ENCODE measurements at places on chromosomes 11 and 22.

DNA sequence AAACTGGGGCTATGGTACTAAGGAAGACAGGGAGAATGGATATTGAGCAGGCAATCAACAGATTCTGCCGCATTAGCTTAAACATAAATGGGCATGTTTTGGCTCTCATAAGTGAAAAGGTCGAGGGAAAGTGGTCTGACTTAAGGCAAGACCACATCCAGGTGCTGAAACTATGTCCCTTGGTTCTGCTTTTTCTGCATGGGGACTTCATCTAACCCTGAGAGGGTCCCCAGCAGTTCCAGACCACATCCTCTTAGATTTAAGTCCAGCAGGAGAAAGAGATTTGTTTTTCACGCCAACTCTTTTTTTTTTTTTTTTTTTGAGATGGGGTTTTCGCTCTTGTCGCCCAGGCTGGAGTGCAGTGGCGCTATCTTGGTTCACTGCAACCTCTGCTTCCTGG lies 5.5 kb downstream of the RPS6KA4 start:
- no peak for DNase-seq

DNA sequence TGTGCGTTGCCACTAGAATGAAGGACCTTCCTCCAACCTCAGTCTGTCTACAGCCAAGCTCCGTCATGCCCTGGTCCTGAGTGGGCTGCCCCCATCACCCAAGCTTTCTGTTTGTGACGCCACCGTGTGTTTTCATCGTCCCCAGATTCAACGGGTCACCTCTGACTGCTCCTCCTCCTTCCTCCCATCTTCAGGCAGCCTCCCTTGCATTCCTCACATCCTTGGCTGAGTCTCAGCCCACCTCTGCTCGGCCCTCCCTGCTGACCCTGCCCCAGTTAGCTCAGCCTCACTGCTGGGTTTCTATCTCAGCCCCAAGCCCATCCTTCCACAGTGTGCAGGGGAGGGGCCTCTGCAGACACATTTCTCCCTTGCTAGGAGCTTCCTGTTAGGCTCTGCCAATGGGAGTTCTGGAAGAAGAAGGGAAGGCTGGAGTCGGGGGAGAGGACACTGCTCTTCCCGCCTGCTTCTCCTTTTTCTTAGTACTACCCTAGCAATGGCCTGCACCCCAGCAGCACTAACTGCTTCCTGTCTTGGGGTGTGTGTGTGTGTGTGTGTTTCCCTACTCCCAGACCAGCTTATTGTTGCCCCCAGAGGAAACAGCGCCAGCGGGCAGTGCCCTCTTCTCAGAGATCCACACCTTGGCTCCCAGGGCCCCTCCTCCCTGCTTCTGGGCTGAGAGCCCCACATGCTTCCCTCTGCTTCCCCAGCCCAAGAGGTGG lies 5.2 kb downstream of the IFT27 start:
- no peak for DNase-seq

DNA sequence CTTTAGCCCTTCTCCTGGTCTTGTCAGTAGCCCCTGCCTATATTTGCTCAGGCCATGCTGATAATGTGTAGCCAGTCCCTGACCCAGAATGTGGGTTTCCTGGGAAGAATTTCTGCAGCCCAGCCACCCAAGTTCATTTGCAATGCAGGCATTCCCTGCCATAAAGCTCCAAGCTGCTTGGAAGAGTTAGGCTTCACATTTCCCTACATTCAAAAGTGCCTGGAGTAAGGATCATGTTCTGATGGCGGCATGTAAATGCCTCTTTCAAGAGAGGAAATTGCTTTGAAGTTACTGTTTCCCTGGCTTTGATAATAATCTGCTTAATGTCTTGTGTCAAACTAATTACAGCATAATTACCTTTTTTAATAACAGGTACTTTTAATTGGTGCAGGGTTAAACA lies 266.1 kb downstream of the MIAT start:
- no peak for DNase-seq

DNA sequence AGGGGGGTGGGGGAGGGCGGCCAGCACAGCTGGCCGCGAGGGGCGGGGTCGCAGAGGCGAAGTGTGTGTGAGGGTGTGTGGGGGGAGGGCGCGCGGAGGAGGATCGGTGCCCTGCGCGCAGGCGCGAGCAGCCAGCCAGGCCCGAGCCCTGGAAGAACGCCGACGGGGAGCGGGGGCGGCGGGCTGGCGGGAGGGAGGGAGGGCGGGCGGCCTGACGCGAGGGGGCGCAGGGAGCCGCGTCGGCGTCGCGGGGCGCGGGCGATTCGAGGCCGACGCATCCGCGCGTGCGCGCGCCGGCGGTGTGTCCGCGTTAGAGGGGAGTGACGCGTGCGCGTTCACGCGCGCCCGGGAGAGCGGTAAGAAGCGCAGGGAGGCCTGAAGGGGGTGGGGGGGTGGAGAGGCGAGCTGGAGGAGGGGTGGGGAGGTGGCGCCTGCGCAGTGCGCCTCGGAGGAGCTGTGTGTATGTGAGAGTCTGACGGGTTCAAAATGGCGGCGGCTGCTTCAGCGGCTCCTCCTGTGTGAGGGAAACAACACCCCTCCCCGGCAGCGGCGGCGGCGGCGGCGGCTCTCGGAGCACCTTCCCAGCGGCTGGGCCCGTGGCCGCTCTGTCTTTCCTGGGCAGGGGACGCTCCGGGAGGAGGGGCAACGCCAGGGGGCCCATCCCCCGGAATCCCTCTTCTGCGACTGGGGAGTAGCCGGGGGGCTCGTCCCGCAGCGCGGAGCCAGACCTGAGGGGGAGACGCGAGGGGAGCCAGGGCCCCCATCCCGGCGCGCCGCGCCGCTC lies at the start of gene KDM2A:
TSS of gene KDM2A (plus strand) at position 463 of the 784 bp plus-strand sequence. CDS start 2,054 bp downstream, outside the sequence.
- DNase-seq, result peak; percentile 98

DNA sequence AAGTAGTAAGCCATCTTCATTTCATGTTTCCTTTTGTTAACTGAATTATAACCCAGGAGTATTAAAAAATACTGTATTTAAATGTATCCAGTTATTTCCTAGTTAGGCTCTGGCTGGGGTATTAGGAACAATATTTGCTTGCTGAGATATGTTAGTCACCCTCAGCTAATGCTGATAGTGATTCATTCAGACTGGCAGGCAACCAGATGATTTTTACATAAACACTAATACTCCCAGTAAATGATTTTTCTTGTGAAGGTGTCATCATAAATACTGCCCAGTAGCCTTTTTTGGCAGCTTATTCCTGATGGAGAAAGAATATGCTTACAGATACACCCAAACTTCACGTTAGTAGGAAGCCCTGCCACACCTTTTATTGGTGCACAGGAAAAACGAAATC lies 8.1 kb downstream of the YWHAH start:
- no peak for DNase-seq

DNA sequence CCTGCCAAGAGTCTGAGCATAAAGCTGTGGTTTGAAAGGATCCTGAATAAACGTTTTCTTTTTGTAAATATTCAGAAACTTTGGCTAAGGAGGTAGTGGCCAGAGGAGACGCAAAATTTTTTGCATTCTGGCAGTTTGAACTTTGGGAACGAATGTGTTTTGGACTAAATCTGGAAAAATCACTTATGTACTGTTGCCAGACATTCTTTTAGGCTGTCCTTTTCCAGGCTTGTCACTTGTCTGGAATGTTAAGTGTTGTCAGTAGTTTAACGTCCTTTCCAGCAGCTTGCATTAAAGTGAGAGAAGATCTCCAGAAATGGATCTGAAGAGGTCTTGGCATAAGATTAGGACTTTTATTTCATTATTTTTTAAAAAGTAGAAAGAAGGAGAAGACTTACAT lies 18.5 kb downstream of the SPECC1L start:
- DNase-seq, result no peak

DNA sequence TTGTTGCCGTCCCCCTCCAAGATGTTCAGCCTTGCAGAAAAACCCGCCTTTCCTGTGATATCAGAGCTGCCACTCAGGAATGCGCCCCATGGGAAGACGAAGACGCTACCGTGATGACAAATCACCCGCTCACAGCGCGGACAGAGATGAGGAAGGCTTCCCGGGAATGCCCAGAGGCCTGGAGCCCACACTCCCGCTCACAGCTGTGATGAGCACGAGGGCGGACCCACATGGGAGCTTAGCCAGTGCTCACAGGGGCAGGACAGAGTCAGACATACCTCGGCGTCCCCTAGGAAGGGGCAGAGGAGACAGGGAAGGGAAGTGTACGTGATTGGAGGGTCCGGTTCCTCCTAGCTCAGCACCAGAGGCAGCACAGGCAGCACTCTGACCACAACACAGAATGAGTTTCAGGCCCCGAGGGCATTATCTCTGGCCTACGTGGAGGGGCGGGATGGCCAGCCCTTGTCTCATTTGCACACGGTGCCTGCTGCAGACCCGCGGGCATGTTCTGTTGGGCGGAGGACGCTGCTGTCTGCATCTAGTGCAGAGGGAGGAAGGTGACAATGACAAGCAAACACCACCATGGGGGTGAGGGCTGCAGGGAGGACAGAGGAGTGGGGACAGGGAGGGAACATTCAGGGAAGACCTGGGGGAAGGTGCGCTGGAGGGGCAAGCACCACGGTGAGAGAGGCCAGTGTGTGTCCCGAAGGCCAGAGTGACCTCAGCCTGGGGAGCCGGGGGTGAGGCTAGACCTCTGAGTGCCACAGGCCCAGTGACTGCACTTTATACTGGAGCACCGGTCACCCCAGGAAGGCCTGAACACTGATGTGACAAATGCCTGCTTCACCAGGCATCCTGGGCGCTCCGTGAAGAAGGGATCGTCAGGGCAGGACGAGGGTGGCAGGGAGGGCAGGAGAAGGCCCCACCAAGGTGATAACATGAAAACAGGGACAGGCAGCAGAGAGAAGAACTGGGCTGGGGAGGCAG lies 79.6 kb downstream of the CELSR1 start:
- DNase-seq, result no peak

GRCh38 chr11:67289651-67290479 lies 762 bp downstream of the ANKRD13D start:
- no peak for DNase-seq

DNA sequence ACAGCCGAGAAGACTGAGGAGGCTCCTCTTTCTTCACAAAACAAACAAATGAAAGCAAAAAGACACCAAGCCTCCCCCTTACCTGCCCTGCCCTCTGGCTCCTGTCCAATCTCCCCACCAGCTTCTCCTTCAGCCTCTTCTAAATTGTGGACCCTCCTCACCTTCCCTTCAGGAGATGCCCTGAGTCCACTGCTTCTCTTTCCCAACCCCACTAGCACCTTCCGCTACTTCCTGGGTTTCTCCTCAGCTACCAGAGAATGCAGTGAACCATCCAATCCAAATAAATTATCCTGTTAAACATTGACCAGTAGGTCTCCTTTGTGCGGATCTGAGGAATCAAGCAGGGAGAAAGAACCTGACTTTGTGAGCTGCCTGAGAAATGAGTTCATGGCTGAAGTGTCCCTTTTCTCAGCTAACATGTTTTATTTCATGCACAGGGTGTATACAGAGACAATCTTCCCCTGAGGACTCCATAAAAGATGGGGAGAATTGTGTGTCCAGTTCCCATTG lies 63.2 kb upstream of the VPREB1 start:
- no peak for DNase-seq

GRCh38 chr22:24588381-24588756 lies 4.5 kb downstream of the LRRC75B start:
- no peak for DNase-seq

DNA sequence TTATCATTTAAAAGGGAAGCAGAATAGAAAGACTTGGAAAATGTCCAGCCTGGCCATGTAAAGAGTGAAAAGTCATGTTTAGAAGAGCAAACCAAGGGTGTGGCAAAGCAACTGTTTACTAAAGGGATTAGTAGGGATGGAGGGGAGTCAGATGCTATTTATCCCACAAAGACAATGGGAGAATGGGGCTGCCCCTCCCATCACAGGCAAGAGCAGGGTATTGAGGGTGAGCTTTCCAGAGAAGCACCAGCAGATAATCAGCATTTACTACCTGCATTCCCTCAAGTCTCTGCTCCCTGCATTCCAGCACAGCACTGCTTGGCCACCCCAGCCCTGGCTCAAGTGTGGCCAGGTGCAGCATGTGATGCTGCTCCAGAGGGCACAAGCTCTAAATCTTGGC lies 18.5 kb upstream of the QSER1 start:
- DNase-seq, result no peak

DNA sequence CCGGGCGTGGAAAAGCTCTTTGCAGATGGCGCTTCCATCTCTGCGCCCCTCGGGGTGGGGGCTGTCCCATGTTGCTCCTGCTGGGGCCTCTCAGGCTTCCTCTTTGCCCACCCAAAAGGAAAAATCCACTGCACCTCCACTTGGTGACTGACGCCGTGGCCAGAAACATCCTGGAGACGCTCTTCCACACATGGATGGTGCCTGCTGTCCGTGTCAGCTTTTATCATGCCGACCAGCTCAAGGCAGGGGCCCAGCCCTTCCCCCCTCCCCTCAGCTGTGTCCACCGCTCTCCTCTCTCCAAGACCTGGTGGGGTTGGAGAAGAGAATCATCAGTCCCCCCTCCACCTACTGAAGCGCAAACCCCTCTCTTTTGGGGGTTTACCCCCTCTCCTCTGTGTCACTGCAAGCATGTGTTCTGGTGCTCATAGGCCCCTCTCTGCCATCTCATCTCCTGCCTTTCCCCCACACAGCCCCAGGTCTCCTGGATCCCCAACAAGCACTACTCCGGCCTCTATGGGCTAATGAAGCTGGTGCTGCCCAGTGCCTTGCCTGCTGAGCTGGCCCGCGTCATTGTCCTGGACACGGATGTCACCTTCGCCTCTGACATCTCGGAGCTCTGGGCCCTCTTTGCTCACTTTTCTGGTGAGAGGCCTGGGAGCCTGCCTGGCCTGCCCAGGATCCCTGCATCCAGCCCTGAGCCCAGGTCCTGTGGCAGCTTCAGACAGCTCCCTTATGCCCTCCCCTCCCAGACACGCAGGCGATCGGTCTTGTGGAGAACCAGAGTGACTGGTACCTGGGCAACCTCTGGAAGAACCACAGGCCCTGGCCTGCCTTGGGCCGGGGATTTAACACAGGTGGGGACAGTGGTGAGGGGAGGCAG lies 1.8 kb downstream of the LARGE2 start:
- DNase-seq, result no peak

DNA sequence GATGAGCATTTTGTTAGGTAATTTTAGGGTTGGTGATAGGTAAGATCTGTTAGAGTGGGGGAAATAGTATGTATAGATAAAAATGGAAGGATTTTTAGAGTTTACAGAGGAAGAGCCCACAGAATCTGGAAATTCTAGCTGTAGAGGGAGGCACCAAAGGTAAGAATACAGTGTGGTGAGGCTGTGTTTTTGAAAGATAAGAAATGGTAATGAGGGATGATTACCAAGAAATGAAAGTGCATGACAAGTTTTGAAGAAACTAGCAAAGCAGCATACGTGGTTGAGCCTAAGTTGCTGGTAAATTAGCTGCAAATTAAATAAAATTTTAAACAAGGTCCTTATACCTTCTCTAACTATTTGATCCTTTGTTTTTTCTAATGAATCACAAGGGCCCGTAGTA lies 14.6 kb upstream of the RASSF10 start:
- DNase-seq, result no peak

Measured in NAMALWA (cell line).